ENCODE measurements at places on chromosomes 6 and 20.

GRCh38 chr6:143018955-143019354, 41.7 kb upstream of the AIG1 start:
- no peak for DNase-seq

DNA sequence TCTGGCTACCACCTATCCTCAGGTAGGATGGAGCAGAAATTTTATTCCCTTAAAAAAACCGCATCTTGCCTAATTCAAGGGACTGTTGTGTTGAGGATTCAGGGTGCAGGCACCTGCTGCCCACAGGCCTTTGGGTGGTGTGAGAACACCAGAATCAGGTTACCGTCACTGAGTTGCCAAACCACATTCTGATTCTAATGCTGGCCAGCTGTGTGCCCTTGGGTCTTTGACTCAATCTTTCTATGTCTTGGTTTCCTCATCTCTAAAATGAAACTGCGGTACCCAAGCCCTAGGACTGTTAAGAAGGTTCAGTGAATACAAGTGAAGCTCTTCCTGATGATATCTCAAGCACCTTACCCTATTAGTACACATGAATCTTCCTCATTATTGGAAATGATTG, 827.3 kb downstream of the DHX35 start:
- no peak for DNase-seq

DNA sequence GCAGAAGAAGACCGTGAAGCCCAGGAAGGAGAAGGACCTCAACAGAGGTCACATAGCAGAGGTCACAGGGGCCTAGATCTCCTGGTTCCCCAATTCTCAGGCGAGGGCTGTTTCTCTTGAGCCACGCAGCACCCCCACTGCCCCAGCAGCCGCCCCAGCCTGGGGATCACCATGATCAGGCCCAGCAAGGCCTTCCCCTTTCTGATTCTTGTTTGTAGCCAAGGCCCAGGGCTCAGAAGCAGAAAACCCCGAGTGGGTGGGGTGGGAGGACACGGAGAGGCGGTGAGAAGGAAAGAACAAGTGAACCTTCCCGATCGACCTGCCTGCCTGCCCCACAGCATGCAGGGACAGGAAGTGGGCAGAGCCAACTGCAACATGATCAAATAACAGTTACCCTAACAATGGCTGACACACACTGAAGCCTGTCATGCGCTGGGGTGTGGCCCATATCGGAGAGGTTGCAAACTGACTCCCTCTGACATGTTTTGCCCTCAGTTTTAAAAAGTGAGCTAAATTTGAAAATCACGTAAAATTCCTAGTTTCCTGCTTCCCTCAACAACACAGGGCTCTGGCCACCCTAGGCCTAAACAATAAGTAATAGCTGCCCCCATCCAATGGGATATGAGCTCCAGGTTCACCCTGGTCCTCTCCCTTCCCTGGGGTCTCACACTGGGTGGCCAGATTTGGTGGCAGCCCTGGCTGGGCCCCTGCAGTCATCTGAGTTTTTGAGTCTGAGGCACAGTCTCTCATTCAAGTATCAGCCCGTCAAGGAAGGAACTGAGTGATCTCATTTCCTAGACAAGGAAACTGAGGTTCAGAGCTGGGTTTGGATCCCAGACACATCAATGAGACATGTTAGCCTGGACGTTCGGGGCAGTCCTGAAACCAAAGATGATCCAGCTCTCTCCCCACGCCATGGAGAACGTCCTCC, 6.5 kb downstream of the PEDS1 start:
- no peak for DNase-seq

DNA sequence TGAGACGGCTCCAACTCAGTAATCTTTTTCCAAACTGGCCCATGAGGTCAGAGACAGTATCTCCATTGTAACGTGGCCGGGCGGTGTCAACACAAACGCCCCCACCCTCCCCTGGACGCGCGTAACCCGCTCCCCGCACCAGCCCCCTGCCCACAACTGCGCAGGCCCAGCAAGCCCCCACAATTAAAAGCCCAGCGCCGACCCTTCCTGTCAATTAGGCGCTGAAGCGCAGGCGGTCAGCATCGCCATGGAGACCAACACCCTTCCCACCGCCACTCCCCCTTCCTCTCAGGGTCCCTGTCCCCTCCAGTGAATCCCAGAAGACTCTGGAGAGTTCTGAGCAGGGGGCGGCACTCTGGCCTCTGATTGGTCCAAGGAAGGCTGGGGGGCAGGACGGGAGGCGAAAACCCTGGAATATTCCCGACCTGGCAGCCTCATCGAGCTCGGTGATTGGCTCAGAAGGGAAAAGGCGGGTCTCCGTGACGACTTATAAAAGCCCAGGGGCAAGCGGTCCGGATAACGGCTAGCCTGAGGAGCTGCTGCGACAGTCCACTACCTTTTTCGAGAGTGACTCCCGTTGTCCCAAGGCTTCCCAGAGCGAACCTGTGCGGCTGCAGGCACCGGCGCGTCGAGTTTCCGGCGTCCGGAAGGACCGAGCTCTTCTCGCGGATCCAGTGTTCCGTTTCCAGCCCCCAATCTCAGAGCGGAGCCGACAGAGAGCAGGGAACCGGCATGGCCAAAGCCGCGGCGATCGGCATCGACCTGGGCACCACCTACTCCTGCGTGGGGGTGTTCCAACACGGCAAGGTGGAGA, at the start of the genes HSPA1A and HSPA1L:
HSPA1A (plus strand) TSS at position 519 of the 814 bp plus-strand sequence; CDS start at position 733, 214 bp downstream.
HSPA1L (minus strand) TSS at position 259 of the 814 bp plus-strand sequence. CDS start 3,311 bp downstream, outside the sequence.
- no peak for DNase-seq

- DNase-seq: no peak
These were observed 351.7 kb upstream of the RSPO3 start for GRCh38 chr6:126766820-126767219.
